ENCODE measurements at places on chromosomes 3 and 15.

DNA sequence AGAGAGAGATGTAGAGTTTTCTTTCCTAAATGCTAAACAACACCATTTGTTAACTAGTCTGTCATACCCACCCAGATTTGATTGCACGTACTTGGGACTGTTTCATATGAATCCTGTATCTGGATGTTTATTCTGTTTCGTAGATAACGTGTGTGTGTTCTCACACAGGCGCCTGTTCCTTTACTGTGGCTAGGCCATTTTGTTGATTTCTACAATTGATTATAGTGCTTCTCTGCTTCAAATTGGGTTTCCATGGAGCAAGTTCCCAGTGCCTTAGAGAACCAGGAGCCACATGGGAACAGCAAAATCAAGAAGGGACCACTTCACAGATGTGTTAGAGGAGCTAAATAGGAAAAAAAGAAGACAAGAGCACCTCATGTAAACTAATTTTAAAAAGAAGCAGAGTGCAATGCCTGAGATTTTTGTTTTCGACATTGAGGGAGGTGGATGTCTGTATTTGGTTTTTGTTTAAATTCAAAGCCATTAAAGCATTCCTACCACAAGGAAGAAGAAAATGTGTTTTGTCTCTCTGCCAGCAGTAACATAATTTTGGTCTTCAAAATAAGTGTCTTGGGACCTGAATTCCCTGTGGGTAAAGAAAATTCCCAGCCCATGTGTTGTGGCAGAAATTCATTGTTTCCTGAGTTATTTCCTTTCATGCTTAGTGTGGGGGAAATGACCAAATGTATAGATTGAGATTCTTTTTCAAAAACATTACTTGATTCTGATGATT lies 424.0 kb upstream of the C2CD4B start:
- no peak for DNase-seq

- DNase-seq = no peak
Observed at GRCh38 chr15:51119120-51119519, 24.4 kb upstream of the TNFAIP8L3 start.

DNA sequence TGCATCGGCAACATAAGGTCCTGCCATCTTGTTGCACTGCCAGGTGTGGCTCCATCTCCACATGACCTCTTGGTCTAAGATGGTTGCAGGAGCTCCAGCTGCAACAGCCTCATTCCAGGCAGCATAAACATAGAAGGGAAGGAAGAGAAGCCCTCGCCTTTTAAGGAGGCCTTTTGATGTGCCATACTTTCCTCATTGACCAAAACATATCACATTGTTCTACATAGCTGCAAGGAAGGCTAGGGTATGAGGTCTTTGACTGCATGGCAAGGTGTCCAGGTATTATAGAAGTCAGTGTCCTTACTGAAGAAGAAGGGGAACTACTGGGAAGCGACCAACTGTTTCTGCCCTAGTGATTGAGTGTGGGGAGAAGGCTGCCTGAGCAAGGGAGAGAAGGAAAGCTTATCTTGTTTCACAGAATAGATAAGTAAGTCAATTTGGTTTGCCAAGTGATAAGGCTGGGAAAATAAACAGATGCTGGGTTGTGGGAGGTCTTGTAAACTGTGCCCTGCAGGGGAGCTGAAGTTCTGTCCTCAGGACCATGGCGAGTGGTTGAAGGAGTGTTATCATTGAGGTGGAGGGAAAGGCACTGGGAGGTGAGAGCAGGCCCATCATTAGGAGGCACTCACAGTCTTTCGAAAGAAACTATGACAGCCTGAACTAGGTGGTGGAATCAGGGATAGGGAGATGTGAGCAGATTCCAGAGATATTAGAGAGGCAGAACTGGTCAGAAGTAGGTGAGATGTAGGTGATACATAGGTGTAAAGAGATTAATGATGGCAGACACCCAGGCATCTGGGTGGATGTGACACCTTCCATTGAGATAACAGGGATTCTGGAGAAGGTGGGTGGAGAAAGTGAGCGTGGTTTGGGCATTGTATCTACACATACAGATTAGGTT lies 93.8 kb upstream of the IGF1R start:
- DNase-seq = no peak

GRCh38 chr15:40343512-40343911 lies 2.8 kb upstream of the CCDC9B start:
- peak; percentile 86 for DNase-seq

- DNase-seq = peak; percentile 74
Observed at GRCh38 chr3:152298393-152299248, 29.9 kb downstream of the MBNL1 start.
